ENCODE measurements at places on chromosomes 2 and 18.

DNA sequence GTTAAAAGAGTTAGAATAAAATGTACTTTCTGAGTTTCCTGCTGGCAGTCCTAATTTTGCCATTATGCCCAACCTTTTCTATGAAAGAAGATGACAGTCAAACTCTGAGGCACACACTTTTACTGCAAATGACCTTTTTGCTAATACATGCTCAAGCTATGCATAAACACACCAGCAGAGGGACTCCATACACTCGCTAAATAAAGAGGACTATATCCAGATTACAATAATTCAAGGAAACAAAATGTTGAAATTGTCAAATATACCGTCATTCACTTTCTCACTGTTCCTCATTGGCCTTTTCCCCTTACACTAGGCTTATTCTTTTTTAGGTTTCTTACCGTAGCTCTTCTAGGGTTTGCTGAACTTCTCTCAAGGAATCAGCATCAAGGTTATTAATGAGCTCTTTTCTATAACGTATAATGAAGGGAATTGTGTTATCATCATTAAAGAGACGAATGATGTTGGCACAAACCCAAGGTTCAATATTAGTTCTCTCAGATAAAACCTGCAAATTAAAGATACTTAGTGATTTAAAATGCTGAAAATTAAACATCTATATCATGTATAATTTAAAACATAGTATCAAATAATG is 25.7 kb downstream of the SRBD1 start:
- peak; percentile 37 for DNase-seq

DNA sequence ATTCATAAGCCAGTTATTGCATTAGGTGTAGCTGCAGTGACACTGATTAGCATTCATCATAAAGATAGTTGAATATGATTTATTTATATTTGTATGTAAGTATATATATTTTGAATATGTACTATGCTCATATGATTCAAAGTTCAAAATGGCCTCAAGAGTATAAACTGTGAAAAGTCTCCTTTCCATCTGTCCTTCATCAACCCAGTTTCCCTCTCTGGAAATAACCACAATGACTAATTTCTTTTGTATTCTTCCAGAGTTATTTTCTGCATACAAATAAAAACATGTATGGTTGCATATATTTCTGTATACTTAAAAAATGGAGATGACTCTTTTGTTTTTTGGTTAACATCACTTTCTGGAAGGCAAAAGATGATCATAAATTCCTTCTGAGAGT is 95.2 kb downstream of the CAMKMT start:
- no peak for DNase-seq

DNA sequence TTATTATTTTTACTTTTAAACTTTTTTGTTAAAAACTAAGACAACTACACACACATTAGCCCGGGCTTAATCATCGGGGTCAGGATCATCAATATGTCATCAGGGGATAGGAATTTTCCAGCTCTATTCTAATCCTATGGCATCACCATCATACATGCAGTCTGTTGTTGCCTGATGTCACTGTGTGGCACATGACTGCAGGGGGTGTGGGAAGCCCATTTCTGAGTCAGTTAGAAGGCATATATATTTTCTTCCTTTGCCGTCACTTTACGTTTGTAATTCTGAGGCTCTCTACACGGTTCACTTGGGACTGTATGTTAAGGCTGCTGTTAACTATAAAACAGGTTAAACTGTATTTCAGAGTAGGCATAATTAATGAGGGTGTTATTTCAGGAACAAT is 144.4 kb upstream of the ITGA6 start:
- DNase-seq, result peak; percentile 71

DNA sequence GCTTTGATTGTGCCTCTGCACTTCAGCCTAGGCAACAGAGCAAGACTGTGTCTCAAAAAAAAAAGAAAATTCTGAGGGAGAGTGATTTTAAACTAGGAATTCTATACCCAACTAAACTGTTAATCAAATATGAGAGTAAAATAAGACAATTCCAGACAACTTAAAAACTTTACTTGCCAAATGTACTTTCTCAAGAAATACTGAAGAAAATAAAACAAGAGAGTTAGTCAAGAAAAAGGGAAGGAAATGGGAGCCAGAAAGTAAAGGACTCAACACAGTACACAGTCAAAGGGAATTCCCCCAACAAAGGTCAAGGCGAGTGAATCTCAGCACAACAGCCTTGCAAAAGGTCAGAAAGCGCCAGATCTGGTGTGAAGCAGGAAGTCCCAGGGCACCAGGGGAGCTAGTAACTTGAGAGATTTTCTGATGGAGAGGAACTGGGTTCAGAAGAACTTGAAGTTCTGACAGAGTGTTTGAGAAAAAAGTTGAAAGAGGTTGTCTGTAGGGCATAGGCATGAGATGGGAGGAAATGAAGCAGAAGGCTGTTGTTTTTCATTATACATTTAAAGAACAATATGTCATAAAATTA is 22.6 kb upstream of the TBC1D8 start:
- DNase-seq, result no peak

- no peak for DNase-seq
Measured at GRCh38 chr2:101467306-101467705, 7.6 kb downstream of the RFX8 start.

Measured in pulmonary artery endothelial cell (primary cell).